ENCODE measurements at places on chromosomes 2 and 18.

DNA sequence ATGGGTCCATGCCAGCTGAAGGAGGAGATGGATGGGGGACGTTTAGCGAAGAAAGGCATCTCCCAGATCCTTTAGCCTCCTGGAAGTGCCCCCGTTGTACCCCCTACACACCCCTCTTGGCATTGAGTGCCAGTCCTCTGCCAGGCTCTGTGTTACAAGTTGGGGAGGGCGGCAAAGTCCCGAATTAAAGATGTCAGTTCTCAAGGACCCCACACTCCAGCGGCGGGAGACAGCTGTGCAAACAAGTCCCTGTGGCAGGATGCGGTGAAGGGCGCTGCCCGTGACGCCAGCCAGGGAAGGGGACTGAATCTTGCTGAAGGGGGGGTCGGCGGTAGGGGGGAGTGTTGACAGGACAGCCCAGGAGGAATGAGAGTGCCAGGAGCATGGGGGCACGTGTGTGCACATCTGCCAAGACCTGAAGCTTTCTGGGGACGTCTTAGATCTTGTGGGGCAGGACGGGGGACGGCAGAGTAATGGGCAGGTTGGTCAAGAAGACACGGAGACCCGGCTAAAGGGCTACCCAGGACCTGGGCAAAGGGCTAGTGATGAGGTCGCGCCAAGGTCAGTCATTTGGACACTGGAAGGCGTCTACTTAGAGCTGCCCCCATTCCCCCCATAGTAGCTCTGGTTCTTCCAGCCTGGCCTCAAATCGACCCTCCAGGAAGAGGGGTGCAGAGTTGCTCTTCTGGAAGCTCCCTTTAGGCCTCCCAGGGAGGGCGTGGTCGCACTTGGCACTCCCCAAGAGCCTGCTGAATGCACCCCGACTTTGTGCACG is 2.8 kb upstream of the CTDSP1 start:
- peak; percentile 83 for DNase-seq

DNA sequence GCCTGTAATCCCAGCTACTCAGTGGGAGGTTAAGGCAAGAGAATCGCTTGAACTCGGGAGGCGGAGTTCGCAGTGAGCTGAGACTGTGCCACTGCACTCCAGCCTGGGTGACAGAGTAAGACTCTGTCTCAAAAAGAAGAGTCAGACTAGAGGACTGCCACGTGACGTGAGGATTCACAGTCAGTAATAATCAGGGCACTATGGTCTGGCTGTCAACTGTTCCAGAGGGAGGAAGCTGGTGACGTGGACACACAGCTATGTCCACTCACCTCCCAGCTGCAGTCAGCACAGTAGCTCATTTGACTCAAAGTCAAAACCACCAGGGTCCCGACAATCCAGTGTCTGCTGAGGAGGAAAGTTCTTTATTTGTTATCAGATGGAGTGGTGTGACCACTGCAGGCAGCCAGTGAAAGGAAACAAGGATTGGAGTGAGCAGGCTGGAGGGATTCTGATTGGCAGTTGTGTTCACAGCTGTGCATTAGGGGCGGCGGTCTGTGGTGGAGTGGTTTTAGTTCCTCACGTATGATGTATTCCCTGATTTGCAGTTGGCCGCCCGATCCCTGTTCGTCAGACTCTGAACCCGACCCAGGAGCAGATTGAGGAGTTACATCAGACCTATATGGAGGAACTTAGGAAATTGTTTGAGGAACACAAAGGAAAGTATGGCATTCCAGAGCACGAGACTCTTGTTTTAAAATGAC is 37.9 kb downstream of the MOGAT1 start:
- peak; percentile 35 for DNase-seq

- peak; percentile 37 for DNase-seq
Measured at GRCh38 chr2:224449212-224450147, 47.6 kb upstream of the FAM124B start.

GRCh38 chr2:46308081-46308480 is 10.9 kb downstream of the EPAS1 start:
- no peak for DNase-seq

DNA sequence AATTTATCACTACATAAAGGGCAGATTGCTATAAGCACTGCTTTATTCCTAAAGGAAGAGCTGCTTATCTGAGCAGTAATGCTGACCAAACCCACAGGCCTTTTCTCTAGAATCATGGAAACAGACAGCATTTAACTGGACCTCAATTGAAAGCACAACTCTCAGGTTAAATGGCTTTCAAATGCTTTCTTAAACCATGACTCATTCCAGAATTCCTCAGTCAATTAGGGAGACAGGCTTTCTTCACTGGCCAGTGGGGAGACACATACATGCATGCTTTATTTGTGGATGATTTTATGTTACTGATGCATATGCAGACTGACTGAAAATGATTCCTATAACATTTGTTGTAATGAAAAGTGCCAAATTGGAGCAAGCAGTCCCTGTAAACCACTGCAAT is 114.6 kb downstream of the ACVR1 start:
- no peak for DNase-seq

GRCh38 chr2:155161314-155161713 is 462.8 kb downstream of the KCNJ3 start:
- DNase-seq: no peak

DNA sequence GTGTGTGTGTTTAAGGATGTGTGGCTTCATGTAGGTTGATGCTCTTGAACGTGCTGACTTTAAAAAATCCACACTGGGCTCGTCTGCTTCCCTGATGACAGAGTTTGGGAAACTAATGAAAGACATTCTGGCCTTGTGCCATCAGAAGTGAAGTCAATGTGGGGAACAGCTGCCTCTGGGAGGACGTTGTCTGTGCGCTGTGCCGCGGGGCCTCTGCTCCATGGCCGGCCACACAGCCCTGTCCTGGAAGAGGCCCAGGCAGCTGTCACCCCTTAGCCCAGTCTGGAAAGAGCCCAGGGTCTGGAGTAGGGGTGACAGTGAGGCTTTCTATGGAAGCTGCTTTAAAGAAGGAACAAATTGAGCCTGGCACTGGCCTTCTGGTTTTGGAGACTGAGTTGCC is 155.8 kb downstream of the SH3RF3 start:
- DNase-seq: no peak

DNA sequence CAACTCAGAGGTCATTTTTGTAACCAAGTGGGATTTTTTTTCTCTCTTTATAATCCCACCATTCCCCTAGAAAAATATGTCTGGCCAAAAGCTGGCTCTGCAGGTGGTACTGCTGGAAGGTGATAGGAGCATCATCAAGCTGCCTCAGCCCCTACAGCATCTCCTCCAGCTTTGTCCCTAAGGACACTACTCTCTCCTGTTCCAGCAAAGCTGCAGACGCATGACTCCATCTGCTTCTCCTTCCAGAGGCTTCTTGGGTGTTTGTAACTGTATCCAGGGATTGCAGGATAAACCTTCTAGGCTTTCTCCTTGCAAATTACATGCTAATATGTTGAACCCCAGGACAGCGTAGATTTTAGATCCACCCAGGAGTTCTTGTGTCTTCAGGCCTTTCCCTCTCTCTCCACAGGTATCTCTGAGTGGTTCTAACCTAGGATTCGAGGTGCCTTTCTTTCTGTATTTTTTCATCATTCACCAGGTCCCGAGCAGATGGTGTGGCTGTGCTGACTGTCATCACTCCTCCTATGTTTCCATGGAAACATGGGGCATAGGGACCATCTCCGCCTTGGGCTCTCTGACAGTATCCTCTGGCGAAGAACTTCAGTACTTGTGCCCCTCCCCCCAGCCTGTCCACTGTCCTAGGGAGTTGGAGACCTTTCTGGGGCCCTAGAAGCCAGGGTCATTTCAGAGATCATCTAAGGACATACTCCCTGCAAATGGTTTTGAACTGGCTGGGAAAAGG is 34.3 kb downstream of the AFF3 start:
- DNase-seq: no peak

DNA sequence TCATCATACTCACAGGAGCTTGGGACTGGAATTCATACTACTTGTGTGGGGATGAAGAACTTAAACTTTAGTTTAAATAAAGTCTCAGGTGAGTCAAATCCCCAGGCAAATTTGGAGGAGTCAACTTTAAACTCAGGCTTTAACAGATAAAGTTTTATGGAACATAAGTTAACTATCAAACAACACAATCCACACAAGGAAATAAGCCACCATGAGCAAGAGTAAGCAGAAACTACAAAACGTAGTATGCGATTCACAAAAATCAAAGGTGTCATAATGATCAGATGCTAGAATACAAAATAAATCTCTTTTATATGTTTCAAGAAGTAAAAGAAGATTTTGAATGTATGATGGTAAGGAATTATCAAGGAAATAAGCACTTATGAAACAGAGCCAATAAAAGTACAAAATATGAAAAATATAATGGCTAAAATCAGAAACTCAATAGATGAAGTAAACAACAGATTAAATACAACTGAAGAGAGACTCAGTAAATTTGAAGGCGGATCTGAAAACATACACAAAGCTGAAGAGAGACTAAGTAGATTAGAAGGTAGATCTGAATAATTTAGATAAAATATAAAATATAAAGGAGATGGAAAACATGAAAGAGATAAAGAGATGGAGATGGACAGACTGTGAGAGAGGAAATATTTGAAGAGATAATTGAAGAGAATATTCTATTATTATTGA is 97.5 kb upstream of the TWIST2 start:
- no peak for DNase-seq

DNA sequence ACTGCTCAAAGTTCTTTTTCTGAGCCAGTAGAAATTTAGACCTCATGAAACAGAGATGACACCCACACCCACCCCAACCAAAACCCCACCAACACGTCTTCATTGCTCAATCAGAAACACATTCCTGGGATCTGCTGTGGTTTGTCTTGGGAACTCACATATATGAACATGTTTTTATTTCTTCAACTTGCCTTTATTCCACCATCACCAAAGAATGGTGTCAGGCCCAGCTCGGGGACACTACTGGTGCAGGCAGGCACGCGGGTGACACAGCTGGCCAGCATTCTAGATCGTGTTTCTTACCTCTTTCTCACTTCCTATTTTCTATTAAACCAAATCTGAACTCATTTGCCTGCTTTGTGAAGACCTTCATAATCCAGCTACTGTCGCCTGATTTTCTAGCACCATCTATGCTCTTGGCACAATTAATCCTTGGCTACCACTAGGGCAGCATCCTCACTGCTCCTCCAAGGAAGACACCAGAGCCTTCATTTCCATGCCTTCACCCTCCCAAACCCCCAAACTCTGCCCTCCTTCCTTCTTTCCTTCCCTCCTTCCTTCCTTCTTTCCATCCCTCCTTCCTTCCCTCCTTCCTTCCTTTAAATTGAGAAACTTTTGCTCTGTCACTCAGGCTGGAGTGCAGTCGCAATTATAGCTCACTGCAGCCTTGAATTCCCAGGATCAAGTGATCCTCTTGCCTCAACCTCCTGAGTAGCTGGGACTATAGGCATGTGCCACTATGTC is 157.1 kb downstream of the BCL2 start:
- DNase-seq: peak; percentile 92

DNA sequence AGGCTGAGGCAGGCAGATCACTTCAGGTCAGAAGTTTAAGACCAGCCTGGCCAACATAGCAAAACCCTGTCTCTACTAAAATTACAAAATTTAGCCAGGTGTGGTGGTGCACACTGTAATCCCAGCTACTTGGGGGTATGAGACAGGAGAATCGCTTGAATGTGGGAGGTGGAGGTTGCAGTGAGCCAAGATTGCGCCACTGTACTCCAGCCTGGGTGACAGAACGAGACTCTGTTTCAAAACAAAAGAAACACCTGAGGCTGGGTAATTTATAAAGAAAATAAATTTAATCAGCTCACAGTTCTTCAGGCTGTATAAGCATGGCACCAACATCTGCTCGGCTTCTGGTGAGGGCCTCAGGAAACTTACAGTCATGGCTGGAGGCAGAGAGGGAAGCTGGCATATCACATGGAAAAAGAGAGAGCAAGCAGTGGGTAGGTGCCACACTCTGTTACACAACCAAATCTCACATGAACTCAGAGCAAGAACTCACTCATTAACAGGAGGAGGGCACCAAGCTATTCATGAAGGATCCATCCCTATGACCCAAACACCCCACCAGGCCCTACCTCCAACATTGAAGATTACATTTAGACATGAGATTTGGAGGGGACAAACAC is 244.1 kb upstream of the RBBP8 start:
- DNase-seq: no peak

GRCh38 chr18:75170022-75170789 is 38.7 kb downstream of the PTGR3 start:
- DNase-seq: no peak

- peak; percentile 79 for DNase-seq
Measured at GRCh38 chr2:147331790-147332419, 512.9 kb upstream of the ACVR2A start.

- no peak for DNase-seq
Measured at GRCh38 chr18:8020132-8020846, 453.2 kb downstream of the PTPRM start.

- DNase-seq: no peak
Measured at GRCh38 chr2:56008661-56009431, 85.3 kb upstream of the EFEMP1 start.
